Adipocyte (in vitro differentiated cells): ENCODE measurements at places on chromosomes 12 and 14.

DNA sequence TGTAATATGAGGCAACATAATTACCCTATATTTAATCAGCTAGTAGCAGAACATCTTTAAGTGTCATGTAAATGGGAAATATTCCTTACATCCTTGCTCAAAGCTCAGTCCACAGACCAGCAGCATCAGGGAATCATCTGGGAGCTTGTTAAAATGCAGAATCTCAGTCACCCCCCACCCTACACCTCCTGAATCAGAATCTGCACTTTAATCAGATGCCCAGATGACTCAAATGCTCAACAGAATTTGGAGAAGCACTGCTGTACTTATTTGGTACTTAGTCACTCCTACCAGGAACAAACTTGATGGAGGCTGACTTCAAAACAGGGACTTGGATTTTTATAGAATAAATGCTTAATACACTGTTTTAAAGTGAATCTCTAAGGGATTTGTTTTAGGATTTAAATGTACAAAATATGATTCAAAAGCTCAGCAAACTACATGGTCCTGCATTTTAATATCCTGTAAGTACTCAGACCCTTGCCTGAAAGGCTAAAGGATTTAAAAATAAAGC, 96.5 kb downstream of the ARMH4 start:
- no peak for DNase-seq

- peak; percentile 50 for DNase-seq
Observed at GRCh38 chr12:116125956-116126566, 151.4 kb downstream of the MED13L start.

GRCh38 chr12:92233346-92234015, 87.8 kb upstream of the BTG1 start:
- DNase-seq: no peak

DNA sequence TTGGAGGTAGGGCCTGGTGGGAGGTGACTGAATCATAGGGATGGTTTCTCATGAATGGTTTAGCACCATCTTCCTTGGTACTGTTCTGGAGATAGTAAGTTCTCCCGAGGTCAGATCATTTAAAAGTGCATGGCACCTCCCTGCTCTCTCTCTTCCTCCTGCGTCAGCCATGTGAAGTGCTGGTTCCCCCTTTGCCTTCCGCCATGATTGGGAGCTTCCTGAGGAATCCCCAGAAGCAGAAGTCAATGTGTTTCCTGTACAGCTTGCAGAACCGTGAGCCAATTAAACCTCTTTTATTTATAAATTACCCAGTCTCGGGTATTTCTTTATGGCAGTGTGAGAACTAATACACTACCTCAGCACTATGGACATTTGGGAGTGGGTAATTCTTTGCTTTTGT, 4.8 kb upstream of the LGMN start:
- DNase-seq: no peak

GRCh38 chr12:108815875-108816594, 41.3 kb downstream of the SSH1 start:
- no peak for DNase-seq
